ENCODE measurements at places on chromosomes 12 and 14.

DNA sequence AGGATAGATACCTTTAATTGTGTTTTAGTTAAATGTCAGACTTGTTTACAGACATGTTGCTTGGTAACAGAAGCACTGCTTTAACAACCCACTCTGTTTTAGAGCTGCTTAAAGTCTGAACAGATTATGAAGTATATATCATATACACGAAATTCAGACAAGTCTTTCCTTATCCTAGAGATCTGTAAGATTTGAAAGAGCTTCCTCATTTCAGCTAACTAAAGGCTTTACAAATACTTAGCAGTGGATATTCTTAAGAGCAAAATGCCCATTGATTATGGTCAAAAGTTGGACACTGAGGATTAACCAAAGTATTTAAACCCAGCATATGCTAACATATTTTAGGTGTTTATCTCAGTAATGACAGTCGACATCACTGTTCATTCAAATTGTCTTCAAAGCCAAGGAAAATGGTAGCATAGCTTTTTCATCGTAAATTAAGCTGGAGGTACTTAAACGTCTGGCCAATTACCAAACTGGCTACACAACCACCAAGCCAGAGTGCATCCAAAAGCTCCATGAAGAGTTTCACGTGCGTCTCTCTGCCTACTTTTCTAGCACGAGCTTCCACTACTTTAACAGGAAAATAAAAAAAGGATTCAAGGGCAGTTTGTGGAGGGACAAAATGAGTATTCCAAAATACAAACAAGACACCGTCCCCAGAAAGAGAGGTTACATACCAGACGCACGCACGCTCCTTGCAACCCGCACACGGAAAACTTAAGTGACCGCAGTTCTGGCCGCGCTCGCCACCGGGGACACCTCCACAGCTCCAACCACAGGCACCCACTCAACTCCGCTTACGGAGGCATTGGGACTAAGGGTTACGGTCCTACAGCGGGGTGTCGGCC lies 565 bp downstream of the CEP83 start:
- no peak for DNase-seq

- no peak for DNase-seq
Measured at GRCh38 chr12:65590318-65590717, 234.0 kb upstream of the HMGA2 start.

- DNase-seq, result peak; percentile 1
Measured at GRCh38 chr14:70188322-70188658, 461 bp downstream of the SLC8A3 start.

- no peak for DNase-seq
Measured at GRCh38 chr14:24439830-24440605, 2.6 kb downstream of the SDR39U1 start.

- no peak for DNase-seq
Measured at GRCh38 chr12:97209997-97210396, 252.6 kb upstream of the RMST start.

DNA sequence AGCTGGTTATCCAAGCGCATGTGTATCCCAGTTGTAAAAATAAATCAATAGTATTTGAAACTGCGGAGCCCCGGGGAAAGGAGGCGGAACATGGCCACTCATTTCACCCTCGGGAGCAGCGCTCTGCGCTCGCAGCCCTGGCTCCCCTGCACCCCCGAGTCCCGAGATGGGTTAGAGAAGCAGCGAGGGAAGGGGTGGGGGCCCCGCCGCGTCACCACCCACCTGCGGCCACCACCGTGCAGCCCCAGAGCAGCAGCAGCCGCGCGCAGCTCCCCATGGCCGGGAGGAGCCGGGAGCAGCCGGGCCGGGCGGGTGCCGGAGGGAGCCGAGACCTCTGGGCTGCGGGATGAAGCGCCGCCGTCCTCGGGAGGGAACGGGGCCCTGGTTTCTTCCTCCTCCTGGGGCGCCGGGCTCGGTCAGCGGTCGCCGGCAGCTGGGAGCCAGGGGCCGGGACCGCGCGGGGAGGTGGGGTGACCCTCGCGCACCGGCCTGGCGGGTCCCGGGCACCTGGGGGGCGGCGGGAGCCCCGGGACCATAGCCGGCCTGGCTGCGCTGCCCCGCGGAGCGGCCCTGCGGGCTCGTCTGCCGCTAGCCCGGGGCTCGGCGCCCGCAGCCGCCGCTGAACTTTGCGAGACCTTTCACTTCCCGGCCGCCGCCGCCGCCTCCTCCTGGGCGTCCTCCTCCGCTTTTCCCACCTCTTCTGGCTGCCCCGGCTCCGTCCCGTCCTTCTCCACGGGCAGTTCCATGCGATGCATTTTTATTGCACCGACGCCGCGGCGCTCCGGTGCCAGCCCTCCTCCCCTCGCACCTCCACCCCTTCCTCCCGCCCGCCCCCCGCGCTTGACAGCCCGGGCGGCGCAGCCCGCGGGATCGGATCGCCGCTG lies at the start of gene NTN4:
TSS of gene NTN4 (minus strand) at position 732 of the 884 bp plus-strand sequence. CDS start at position 277, 455 bp downstream.
- DNase-seq, result no peak

DNA sequence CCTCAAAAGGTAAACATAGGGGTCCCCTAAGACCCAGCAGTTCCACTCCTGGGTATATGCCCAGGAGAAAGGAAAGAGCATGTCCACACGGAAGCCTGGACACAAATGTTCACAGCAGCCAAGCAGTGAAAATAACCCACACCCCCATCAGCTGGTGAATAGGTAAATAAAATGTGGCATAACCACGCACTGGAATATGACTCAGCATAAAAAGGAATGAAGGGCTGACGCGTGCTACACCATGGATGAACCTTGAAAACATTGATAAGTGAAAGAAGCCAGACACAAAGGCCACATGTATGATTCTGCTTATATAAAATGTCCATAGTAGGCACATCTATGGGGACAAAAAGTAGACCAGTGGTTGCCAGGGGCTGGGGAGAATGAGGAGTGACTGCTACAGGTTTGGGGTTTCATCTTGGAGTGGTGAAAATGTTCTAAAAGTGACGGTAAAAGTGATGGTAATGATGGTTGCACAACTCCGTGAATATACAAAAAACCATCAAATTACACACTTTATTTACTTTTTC lies 3.8 kb upstream of the SCARB1 start:
- no peak for DNase-seq

GRCh38 chr14:33794791-33795305 lies 156.0 kb downstream of the EGLN3 start:
- DNase-seq, result no peak

GRCh38 chr12:94405413-94406116 lies 54.1 kb downstream of the CEP83 start:
- DNase-seq, result no peak

DNA sequence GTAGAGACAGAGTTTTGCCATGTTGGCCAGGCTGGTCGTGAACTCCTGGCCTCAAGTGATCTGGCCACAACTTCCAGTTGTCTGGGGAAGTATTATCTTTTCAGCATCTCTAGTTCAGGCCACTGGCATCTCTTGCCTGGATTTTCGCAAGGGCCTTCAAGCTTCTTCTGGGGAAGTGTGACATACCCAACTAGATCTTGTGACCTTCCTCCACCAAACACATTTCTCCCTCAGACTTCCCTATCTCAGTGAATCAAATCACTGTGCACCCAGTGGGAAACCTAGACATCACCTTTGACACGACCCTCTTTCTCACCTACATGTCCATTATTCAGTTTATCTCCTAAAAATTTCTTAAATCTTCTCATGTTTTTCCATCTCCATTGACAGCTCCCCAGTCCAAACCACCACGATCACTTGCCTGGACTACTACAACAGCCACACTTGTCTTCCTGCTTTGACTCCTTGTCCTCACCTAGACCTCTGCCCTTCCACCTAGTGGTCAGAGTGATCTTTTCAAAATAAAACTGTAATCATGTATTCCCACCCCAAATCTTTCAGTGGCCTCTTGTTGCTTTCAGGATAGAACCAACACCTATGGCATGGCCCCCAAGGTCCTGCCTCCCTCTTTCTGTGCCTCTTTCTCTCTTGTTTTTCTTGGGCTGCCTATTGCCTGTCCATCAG lies 3.3 kb downstream of the EEF1AKMT3 start:
- DNase-seq, result no peak

DNA sequence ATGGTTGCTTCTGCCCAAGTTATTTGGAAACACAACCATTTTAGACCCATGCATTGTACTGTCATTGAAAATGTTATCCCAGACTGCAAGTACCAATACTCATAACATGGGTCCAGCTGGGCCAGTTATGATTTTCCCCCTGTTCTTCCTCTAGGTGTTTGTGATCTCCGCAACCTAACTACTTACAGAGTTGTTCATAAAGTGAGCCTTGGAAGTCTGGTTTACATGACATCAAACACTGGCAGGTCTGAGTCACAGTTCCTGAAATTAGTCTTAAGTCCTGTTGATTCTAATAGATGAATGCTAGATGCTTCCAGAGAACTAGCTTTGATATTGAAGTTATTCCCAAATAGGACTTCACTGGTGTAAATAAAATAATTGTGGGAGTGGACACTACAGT lies 487.0 kb downstream of the MED13L start:
- no peak for DNase-seq

DNA sequence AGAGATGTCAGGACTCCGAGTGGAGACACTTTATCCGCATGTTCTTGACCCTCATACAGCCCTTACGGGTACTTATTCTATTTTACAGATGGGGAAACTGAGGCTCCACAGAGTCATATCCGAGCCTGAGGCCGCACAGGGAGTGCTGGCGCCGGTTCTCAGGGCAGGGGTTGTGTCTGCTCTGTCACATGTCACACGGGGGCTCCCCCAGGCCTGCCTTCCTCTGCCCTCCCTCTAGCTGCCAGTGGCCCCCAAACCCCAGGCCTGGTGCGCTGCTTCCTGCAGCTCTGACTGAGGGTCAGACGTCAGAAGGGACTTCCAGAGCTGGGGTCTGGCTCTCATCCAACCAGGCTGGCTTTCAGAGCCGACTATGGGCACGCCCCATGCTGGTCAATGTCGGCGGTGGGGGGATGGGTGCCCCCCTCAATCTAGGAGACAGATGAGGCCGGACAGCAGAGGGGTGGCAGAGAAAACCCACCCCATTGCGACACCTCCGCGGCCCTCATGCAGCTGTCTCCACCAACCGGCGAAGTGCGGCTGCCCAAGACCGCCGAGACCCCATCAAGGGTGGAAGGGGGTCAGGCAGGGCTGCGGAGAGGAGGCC lies 811 bp upstream of the INF2 start:
- no peak for DNase-seq

DNA sequence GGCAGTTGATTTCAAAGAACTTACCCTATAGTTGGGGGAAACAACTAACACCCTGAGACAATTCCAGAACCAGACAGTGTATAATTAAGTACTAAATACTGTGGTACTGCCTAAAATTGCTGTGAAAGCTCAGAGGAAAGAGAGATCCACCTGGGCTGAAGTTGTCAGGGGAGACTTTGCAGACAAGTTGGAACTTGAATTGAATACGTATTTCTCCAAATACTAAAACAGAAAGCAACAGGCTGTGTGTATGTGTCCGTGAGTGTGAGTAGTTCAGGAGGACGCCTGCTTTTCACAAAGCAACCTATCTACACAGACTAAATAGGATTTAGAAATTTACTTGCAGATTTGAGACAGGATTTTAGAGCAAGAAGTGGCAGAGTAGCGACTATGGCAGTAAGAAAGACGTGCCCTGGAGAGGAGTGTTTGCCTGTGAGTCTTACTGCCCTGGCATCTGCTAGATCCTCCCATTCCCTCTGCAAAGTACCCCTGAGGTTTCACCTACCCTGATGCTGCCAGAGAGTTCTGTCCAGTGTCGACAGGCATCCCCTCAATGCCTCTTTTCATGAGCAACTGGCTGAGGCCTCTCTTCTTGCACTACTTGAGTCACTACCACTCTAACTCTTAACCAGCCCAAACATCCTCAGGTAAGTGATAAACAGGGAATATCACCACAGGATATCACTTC lies 37.4 kb upstream of the BMP4 start:
- DNase-seq, result no peak

DNA sequence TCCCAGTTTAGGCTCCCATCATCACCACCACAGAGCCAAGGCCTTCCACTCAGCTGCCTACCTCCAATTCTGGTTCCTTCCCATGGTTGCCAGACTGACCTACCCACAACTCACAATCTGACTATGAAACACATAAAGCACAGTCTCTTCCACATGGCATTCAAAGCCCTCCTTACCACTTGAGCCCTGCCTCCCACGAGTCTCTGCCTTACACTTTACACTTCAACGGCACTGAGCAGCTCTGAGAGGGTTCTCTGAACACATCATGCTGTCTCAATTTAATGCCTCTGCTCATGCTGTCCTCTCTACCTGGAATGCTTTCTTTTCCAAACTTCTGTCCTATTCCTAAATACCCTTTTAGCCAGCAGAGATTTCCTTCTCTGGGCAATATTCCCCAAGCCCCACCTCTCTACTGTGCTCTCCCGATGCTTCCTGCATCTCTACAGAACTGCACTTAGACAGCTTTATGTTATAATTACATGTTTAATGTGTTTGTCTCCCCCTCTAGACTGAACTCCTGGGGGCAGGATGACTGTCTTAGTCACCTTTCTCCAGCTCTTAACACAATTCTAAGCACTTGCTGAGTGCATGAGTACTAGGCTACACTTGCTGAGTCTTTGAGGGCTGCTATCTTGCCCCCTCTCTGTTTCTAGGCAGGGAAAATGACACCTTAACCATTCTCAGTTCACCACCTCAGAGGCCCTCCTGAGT lies 23.5 kb downstream of the FMNL3 start:
- no peak for DNase-seq
